ENCODE measurements at places on chromosomes 7 and 10.
A peak's percentile ranks its signal among the peaks of the same experiment; 100 is the strongest.

DNA sequence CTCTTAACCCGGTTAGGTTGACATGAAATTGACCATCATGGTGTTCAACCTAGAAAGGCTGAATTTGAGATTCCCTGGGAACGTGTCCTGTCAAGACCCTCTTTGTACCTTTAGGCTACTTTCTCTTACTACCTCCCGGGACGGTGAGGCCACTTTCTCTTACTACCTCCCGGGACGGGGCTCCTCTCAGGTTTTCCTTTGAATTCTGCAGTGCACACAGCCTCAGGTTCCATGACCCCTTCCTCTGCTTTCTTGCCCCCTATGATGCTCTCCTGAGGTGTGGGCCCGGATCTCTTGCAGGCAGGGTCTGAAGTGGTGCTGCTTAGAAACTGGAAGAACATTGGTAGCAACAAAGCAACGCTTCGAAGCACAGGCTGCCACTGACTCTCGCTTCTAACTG is 155.3 kb downstream of the CAMK1D start:
- no peak for DNase-seq

DNA sequence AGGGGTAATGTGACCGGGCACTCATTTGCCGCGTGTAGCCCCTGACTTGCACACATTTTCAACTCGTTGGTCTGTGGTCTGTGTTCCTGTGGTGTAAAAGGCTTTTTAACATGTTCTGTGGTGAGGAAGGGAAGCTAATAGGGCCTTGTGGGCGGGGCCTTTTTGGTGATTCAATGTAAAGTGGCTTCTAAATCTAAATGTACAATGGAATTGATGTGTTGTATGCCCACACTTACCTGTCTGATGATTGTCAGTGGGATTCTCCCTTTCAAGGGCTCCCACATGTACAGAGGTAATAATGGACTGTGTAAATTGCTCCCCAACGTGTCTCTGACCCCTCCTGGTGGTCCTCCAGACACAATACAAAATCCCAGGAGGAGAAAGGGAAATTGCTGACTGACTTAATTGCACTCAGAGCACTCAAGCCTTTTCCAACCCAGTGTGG is 43.1 kb upstream of the GATAD1 start:
- no peak for DNase-seq

GRCh38 chr7:146875237-146875785 is 758.7 kb downstream of the CNTNAP2 start:
- DNase-seq, result no peak

DNA sequence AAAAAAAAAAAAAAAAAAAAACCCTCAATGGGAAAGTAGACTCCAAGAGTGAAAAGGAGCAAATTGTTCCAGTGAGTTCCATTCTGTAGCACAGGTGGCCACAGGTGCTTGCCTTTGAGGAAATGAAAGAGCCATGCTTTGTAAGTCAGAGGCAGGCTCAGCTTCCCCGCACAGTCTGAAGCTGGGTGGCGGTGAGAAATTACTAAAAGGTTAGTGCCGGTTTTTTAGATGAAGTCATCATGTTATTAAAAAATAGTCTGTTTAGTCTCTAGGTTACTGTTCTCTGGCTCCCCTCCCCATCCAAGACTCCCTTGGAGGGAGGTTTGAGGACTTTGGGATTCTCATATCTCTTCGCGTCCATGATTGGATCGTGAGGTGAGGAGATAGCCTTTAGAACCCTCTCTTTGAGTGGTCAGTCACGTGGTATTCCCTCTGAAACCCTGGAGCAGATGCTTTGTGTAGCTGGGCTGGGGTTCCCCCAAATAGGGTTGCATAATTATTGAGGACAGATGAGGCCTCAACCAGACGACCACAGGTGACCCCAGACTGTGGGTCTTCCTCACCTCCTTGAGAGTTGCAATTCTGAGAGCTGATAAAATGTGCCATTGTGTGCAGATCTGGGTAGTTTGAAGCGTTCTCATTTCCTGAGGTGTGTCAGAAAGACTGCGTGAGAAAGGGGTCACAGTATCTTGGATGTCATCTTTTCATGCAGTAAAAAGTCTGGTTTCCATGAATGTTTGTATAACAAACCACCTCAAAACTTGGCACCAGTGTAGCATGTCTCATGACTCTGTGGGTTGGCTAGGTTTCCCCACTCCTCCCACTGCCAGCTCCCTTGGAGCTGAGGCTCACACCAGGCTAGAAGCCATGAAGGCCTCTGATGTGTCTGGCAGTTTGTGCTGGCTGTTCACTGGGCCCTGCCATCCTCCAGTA is 27.1 kb downstream of the OGDH start:
- DNase-seq, result peak; percentile 75

- DNase-seq, result no peak
These were observed 59.5 kb downstream of the TET1 start for GRCh38 chr10:68619595-68619994.

DNA sequence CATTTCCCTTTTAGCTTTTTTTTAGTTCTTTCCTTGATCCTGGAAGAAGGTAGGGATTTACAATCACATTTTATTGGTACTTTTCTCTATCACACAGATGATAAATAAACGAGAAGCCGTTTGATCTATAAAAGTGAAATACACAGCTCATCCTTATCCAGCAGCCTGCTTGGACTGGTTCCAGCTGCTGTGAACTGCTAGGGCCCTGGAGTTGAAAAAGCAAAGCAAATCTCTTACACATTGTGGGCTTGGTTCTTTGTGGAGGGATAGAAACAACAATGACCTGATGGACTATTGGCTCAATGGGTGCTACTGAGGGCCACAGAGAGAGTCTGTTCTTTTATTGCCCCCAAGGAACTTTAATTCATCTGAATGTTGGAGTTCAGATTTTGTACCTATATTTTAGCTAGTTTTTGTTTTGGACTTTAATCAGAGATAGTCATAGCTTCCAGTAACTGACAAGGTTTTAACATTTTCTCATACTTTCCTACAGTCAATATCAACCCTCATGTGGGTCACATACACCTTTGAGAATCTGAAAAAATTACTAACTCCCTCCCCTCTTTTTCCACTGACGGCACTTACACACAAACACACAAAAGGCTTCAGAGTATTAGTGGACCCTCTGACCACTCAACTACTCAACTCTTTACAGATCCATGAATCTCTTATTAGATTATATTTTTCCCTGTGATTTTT is 91.6 kb upstream of the CCDC6 start:
- DNase-seq, result no peak

DNA sequence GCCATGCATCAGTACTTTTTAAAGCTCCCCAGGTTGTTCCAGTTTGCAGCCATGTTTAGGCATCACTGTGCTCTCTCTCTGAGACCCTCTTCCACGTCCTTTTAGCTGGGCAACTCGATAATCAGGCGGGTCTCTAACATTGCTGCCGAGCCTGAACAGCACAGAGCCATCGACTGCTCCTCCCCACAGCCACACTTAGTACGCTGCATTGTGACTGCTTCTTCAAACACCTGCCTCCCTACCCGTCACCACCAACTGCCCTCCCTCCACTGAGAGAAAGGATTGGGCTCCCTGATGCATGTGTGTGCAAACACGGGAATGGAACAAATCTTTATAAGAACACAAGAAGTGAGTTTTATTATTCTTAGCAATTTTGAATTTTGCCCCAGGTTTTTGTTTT is 11.4 kb upstream of the TACR2 start:
- DNase-seq, result no peak

DNA sequence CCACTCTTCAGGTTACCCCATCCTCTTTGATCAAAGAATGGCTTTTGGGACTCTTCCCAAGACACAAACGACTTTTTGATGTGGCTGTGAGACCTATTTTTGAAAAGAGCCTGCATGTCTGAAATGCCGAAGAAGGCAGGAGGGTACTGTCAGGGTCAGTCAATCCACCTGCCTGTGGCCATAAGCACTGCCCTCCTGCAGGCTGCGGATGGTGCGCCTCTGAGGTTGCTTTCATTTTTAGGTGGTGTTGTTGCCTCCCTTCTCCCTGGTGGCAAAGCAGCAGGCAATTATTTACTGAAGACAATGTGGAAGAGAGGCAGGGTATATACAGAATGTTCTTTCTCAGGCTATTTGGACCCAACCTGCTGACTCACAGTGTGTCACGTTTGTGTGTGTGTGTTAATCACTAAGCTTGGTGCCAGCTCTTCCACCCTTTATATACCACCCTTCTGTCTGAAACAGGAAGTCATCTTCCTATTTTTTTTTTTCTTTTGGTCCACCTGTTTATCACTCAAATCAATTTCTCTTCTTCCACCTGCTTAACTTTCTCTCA is 1421.2 kb upstream of the CELF2 start:
- DNase-seq, result no peak

- DNase-seq, result no peak
These were observed 24.3 kb downstream of the PTPN12 start for GRCh38 chr7:77561352-77561751.

GRCh38 chr7:20107582-20107981 is 109.6 kb downstream of the MACC1 start:
- DNase-seq, result no peak

GRCh38 chr7:135670179-135670578 is 7.9 kb downstream of the STMP1 start:
- no peak for DNase-seq
